H1 (cell line): ENCODE measurements at places on chromosomes 16 and 17. TPM values are rescaled to one million over a fixed set of nuclear protein-coding genes. Genes with fewer than 3 reads are reported as not detected.

The IL17C gene
- total RNA-seq, result 1.1 and 1.4 TPM in 2 replicates

The KRT36 gene
- not detected in 2 replicates for total RNA-seq

The TMEM238L gene
- not detected in 2 replicates for total RNA-seq

The WNT9B gene
- total RNA-seq, result not detected in 2 replicates

The PERCC1 gene
- not detected in 2 replicates for total RNA-seq

The CACNG5 gene
- 1.3 and 2.2 TPM in 2 replicates for total RNA-seq

The AKAP1 gene
- total RNA-seq, result 110 and 120 TPM in 2 replicates
